Stimulated activated CD4-positive, alpha-beta T cell treated with anti-CD3 and anti-CD28 coated beads, TNF-alpha, amount 100 ng/mL, for 1 hour (primary cell): ENCODE measurements at places on chromosomes 5 and 9.

DNA sequence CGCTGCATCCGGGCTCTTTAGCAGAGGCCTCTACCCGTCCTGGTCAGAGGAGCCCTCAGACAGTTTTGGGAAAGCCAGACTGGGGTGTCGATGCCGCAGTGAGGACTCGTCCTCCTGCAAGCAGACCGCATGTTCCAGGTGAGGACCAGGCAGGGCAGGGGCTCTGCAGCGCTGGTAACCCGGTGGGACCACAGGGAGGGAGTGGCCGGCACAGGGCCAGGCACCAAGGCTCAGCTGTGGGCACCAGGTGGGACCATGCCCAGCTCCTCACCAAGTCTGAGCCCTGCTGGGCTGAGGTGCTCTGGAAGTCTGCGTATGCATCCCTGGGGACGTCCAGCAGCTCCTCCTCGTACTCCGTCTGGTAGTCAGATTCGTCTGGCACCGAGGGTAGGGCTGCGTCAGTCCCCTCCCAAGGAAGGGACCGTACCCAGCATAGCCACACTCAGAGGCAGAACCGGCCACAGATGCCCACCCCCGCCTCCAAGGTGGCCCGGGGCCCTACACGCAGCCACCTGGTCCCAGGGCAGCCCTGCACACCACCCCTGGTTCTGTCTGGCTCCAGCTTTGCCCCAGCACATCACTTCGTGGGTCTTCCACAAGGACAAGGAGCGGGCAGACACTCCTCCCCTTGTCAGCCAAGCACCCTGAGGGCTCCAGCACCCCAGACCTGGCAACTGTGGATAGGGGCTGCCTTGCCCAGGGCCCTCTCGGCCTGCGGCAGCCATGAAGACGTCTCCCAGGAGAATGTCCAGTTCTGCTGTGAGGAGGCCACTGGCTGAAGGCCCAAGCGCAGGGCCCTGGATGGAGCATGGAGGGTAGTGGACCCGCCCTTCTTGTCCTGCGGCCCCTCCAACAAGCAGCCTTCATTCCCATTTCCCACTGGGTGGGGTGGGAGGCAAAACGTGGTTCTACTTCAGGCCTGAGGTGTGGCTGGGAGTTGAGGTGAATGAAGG lies 1.5 kb upstream of the NSMF start:
- no peak for DNase-seq

DNA sequence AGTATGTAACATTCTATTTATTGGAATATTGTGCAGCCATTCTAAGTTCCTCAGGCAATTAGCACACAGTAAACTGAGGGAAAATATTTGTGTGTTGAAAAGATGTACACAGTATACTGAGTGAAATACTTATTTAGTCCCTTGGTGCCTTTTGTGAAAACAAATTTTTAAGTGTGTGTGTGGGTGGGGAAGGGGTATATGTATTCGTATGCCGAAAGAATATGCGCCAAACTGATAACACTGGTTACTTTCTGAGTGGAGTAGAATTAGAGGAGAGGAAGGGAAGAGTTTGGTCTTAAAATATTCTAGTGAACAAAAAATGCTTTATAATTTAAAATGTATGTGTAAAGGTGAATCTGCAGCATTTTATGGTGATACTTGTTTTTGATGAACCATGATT lies 3.1 kb downstream of the DCP2 start:
- no peak for DNase-seq

- DNase-seq = no peak
Observed at GRCh38 chr9:71147368-71147767, 25.9 kb upstream of the TRPM3 start.

- no peak for DNase-seq
Observed at GRCh38 chr9:136239135-136239982, 6.3 kb downstream of the QSOX2 start.

DNA sequence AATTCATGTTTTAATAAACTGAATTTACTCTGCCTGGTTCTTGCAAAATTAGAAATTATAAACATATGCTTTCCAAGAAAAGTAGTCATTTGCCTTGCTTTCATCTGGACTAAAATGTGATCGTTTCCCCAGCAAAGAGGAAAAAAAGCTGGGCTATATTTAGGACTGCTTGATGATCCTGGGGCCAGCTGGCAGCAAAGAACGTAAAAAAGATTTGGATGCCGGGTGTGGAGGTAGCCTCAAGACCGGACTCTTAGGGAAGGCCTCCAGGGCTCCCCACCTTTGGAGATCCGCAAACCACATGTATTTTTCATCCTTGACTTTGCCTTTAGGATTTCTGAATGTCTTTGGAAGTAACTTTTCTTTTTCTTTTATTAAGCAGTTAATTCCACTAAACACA lies 156.1 kb upstream of the SEMA6A start:
- DNase-seq = no peak

- DNase-seq = no peak
Observed at GRCh38 chr5:135430135-135430437, 17.1 kb downstream of the DCANP1 start.

- DNase-seq = no peak
Observed at GRCh38 chr9:108911820-108912219, 22.1 kb downstream of the ELP1 start.

GRCh38 chr5:157892974-157893373 lies 34.0 kb upstream of the CLINT1 start:
- DNase-seq = no peak

GRCh38 chr9:113616116-113616515 lies 152.6 kb downstream of the RGS3 start:
- no peak for DNase-seq

DNA sequence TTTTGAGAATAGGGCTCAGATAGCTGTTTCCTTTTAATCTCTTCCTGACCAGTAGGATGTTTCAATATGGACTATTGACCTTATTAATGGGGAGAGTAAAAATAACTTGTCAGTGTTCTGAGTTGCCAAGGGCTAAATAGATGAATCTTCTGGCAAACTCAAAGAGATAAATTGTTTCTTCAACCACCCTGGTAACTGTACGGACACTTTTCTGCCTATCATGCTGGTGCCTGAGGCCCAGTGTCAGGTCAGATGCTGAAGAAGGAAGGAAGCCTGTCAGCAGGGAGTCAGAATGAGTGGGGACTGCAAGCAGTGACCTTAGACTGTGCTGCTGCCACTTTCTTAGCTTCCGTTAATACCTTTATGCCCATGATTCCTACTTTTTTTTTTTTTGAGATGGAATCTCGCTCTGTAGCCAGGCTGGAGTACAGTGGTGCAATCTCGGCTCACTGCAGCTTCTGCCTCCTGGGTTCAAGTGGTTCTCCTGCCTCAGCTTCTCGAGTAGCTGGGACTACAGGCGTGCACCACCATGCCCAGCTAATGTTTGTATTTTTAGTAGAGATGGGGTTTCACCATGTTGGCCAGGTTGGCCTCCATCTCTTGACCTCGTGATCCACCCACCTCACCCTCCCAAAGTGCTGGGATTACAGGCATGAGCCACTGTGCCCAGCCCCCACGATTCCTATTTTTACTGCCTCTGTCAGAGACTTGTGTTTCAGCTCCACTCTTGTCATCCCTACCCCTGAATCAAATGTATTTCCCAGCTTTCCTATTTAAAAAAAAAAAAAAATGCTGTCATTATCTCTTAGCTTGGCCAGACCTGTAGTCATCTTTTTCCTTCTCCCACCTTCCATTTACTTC lies 33.7 kb downstream of the TGFBR1 start:
- DNase-seq = no peak

DNA sequence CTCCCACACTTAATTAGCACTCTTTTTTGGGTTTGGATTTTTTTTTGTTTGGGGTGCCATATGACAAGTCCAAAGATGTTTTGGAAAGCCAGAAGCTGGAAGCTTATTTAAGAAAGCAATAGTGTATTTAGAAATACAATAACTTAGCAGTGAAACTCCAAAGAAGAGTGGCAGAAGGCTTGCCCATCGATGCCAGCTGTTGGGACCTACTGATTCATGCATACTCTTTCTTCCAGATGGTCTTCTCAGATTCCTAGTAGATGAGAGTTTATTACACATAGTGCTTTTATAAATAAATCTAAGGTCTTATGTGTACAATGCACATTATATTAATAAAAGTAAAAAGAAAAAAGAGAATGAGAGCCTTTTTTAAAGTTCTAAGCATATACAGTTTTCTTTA lies 374.6 kb downstream of the OSTF1 start:
- no peak for DNase-seq

GRCh38 chr5:6483880-6484382 lies 35.3 kb downstream of the UBE2QL1 start:
- no peak for DNase-seq

- DNase-seq = no peak
Observed at GRCh38 chr5:90483206-90483605, 8.5 kb downstream of the POLR3G start.

- no peak for DNase-seq
Observed at GRCh38 chr9:92300936-92301335, 7.4 kb upstream of the IARS1 start.

DNA sequence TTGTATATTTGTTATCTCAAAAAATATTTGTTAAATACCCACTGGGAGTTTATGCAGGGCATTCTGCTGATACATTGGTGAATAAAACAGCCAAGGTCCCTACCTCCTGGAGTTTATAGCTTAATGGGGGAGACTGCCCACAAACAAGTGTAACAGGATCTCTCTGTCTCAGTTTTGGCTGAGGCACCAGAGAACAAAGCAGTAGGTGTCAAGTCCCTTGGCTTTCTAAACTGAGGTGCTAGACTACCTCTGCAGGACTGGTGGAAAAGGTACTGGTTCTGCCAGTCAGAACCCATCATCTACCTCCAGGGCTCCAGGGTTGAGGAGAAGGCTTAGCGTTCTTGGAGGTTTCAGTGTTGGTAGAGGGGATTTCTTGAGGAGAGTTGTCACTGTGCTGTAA lies 188.4 kb upstream of the ELL2 start:
- no peak for DNase-seq

GRCh38 chr5:80565330-80565729 lies 4.8 kb downstream of the ANKRD34B start:
- no peak for DNase-seq

DNA sequence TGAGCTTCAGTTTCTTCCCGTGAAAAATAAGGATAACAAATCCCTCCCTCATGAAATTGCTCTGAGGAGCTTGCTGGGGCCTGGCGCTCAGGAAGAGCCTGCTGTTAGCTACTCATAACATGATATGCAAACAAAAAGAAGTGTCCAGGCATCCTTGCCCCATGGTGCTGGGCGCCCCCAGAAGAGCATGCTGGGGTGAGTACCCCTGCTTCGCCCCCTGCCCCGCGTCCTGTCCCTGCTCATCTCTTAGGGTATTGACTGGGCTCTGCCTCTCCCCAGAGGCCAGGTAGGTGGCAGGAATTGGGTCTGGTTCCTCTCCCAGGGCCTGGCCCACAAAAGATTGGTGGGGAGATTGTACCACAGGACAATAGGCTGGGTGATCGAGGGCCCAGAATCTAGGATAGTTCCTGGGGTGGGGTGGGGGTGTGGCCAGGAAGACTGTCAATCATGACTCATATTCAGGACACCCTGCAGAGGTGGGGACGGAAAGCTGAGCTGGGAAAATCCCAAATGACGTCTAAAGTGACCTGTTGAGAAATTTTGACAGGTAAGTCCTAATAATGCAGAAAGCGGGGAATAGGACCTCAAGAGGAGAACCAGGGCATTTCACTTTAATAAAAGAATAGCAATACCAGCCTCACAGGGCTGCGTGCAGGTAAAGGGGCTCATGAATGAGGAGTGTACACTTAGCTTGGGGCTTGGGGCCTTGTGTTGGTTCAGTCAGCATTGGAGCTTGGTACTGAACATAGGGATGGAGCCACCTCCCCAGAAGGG lies 8.9 kb downstream of the PITX1 start:
- no peak for DNase-seq
